Stimulated activated CD4-positive, alpha-beta T cell treated with anti-CD3 and anti-CD28 coated beads, Interleukin-2, amount 100 ng/mL, for 24 hours (primary cell): ENCODE measurements at places on chromosomes 2 and 18.

- no peak for DNase-seq
These were observed 72.8 kb upstream of the LDLRAD4 start for GRCh38 chr18:13145636-13146190.

- no peak for DNase-seq
These were observed 65.6 kb downstream of the NOL4 start for GRCh38 chr18:34158881-34159690.

DNA sequence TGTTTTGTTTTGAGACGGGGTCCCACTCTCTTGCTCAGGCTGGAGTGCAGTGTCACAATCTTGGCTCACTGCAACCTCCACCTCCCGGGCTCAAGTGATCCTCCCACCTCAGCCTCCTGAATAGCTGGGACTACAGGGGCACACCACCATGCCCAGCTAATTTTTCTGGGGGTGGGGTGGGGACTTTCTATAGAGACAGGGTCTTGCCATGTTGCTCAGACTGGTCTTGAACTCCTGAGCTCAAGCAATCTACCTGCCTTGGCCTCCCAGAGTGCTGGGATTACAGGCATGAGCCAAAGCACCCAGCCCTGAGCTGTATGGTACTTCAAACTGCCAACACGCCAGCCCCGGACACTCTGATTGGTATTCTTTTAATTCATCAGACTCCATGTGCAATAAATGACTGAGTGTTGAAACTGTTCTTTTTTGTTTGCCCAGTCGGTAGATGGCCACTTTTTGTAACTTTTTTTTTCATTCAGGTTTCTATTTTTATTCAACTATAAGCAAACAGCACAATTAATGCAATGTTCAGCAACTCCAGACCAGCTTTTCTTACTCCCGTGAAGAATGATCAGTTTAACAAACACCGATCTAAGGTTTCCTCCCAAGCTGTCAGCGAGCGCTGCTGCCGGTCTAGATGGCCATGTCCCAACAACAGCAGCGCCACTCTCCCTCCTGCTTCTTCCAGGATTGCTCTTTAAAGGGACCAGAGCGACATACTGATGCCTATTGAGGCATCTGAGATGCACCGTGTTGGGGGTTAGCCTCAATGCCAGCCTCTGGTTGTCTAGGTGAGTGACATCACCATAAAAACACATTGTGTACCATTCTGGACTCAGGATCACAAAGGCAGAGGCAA lies 12.5 kb upstream of the TGOLN2 start:
- no peak for DNase-seq

- no peak for DNase-seq
These were observed 78.7 kb downstream of the ABCA12 start for GRCh38 chr2:215059724-215060123.

DNA sequence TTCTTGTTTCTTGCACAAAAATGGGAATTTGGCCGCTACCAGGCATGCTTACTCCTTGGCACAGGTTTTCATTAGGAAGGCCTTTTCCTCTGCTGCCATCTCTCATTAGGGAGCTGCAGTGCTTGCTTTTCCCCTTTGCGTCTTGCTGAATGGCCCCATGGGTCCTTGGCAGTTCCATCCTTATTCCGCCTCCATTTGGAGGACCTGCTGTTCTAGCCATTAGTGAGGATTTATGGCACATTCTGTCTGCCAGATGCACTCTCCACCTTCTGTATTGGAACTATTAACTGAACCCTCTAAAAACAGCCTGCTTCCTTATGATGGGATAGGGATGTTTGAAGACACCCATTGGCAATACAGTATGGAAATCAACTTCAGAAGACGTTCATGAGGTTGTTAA lies 103.5 kb upstream of the NOSTRIN start:
- no peak for DNase-seq

DNA sequence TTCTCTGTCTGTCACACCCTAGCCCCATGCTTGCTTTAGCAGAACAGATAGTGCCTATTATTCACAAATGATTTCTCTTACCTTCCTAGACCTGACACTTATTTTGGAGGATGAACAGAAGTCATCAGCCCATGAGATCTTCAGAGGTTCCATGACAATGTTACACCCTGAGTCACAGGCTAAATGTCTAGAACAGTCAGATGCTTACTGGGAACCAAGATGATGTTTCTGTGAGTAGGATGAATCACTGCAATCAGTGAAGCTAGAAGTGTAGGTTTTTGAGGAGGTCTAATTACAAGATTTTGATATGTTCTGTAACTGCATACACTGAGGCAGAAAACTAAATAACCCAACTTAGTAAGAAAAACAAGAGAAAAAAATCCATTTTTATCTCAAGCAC lies 123.0 kb upstream of the THUMPD2 start:
- DNase-seq, result no peak

DNA sequence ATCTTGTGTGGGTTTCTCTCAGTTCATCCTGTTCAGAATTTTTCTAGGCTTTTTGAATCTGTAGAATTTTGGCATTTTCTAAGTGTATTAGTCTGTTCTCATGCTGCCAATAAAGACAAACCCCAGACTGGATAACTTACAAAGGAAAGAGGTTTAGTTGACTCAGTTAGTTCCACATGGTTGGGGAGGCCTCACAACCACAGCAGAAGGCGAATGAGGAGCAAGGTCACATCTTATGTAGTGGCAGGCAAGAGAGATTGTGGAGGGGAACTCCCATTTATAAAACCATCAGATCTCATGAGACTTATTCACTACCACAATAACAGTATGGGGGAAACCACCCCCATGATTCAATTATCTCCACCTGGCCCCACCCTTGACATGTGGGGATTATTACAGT lies 199.2 kb downstream of the ST6GAL2 start:
- DNase-seq, result no peak

DNA sequence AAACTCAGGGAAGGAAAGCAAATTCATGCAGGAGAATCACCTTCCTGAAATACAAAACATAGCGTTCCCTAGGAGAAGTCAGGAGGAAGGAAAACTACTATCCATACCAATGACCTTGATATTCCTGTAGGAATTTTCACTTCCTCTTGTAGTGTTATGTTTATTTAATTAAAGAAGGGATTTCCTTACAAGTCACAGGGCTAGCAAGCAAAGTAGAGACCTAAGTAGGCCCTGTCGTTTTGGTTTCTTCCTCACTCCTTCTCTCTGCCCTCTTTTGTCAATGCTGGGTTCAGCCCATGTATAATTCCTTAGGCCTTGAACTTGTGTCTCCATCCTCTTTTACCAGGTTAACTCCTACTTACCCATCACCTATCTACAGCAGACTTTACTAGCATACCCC lies 435.2 kb upstream of the LRATD1 start:
- no peak for DNase-seq

DNA sequence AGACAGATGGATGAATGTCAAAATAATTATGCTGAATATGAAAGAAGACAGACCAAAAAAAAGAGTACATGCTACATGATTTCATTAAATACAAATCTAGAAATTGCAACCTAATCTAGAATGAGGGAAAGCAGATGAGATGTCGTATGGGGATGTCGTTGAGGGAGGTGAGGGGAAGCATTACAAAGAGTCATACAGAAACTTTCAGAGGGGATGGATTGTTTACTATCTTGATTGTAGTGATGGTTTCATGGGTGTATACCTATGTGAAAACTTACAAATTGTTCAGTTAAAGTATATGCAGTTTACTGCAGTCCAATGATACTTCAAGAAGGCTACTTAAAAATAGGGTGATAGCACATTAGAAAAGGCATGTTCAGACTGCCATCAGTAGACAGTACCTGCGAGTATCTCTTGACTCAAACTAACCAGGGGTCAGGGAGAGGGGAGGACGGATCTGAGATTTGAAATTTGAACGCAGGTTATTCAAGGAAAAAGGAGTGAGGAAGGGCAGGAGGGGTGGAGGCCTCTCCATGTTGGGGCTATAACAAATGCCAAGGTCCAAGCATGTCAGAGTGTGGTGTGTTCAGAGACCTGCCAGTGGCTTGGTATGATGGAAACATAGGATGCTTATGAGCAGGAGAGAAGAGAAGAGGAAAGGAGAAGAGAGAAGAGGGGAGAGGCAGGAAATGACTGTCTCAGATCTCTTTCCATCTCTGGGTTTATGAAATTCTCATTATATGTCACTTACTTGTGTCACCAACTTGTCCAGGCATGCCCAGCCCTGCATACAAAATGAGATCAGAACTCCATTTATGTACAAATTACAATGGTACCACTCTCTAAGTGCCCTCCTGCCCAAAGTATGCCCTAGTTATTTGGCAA lies 257.3 kb upstream of the CXCR4 start:
- DNase-seq, result no peak

DNA sequence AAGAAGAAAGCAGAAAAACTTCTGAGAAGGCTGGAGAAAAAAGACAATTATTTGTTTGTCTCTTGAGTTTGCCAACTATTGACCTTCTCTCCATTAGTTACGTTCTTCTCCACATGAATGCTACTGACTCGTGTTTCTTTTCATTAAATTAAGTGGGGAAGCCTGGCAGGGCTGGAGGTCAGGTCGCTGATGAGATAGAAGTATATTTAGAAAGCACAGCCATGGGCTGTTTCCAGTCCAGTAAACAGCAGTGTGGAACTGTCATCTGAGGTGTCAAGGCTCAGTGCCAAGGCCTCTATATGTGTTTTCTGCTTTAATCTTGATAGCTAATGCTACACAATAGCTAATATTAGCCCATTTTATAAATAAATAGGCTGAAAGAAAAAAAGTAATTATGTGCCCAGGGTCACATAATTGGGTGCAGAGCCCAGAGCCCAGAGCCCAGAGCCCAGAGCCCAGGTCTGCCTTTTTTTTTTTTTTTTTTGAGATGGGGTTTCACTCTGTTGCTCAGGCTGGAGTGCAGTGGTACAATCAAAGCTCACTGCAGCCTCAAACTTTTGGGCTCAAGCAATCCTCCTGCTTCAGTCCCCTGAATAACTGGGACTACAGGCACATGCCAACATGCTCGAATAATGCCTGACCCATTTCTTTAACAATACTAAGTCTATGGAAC lies 6.3 kb downstream of the MSGN1 start:
- DNase-seq, result no peak

- no peak for DNase-seq
These were observed 332.0 kb downstream of the IRS1 start for GRCh38 chr2:226467633-226468032.

DNA sequence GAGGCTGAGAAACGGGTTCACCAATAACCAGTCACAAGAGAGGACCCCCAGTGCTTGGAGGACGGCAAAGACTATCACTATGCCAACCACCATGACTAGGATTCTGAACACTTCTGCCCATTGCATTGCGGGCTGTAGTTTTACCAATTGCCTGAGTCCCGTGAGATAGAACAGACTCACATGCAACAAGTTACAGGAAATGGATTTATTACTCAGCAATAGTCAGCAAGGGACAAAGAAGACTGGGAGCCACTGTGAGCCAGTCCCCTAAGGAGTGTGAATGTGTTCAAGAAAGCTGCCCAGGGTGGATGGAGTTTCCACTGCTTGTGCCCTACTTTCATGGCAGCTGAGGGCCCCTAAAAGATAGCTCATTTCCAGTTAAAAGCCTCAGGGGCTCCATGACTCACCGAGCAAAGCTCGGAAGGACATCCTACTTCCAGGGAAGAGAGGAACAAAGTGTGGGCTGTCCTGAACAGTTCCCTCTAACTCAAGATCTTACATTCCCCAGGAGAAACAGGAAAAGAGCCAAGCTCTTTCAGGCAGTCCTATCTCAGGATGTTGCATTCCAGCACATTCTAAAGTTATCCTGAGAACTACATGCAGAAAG lies 54.4 kb downstream of the SLC4A3 start:
- no peak for DNase-seq

- DNase-seq, result no peak
These were observed 99.3 kb downstream of the SPOPL start for GRCh38 chr2:138600732-138601457.

DNA sequence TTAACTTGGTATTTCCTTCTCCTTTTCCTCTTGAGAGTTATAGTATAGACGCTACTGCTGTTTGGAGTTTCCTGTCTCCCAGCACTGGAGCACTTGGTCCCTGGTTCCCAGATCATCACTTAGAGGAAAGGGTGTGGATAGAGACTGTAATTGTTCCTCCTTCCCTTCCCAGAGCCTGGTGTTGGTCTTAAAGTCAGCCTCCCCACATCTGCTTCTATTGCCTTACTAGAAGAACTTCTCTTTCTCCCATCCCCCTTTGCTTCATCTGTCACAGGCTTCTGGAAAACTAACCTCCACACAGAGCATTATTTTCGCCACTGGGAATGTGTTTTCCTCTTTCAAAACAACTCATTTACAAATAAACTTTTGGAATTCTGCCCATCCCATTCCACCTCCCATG lies 131.0 kb downstream of the CCDC85A start:
- no peak for DNase-seq

- DNase-seq, result no peak
These were observed 32.0 kb downstream of the CDH19 start for GRCh38 chr18:66571845-66572244.

DNA sequence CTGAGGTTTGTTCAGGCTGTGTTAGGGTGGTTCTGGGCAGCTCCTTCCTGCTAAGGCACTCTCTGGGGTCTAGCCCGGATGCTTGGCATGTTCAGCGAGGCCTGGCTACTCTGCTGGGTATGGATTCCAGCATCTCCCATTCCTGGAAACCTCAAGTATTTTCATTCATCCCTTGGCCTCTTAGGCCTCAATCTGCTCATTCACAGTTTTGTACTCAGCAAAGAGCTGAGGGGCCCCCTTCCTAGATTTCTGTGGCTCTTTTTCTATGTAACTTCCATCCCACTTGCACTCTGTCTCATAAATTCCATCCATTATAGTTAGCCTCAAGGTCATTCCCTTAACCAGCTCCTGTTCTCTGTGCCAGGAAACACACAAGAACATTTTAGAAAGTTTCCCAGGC lies 798.8 kb upstream of the HS6ST1 start:
- DNase-seq, result no peak

- DNase-seq, result no peak
These were observed 106.3 kb upstream of the GPC1 start for GRCh38 chr2:240329116-240329665.

DNA sequence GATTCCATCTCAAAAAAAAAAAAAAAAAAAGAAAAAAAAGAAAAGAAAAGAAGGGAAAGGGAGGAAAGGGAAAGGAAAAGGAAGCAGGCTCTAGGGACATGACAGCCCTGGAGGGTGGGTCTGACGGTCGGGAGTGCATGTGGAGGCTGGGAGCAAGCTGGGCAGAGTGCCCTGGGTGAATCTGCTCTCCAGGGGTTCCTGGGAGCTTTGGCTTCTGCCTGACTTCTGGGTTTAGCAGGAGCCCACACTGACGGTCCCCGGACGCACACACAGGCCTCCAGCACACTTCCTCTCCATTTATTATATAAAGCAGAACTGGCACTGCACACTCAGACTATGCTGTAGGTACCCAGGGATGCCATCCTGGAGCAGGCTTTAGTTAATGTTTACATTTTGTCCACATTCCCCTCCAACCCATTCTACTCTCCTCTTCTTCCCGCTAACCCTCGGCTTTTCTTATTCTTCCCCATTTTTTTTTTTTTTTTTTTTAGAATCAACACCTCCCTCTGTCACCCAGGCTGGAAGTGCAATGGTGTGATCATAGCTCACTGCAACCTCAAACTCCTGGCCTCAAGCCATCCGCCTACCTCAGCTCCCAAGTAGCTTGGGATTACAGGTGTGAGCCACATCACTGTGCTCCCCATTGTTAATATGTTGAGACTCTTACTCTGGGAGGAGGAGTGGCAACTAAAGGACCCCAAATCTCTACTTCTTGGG lies 151.1 kb upstream of the SLC1A4 start:
- no peak for DNase-seq
